Temporal lobe (tissue), 4 donors: ENCODE measurements at places on chromosomes 16 and 17. TPM values are rescaled to one million over a fixed set of nuclear protein-coding genes. Genes with fewer than 3 reads are reported as not detected.

ATP1B2 gene
- total RNA-seq = 13.8 TPM

MYH13 gene
- total RNA-seq = not detected

MMP28 gene
- 6.4 TPM for total RNA-seq

AURKB gene
- 1.5 TPM for total RNA-seq

CD300E gene
- under 0.01 TPM for total RNA-seq

NPIPB6 gene
- total RNA-seq = 3.7 TPM

KRTAP4-6 gene
- not detected for total RNA-seq

TTYH2 gene
- 6.4 TPM for total RNA-seq

TMC8 gene
- 0.49 TPM for total RNA-seq

ZPBP2 gene
- not detected for total RNA-seq

TBC1D3K gene
- not detected for total RNA-seq

CDRT15L2 gene
- total RNA-seq = not detected

KRT39 gene
- not detected for total RNA-seq

WIPI1 gene
- 8.1 TPM for total RNA-seq

CHP2 gene
- total RNA-seq = 1.5 TPM

ITGAL gene
- total RNA-seq = 1.2 TPM

PRM3 gene
- total RNA-seq = not detected

ZNF785 gene
- total RNA-seq = 13.5 TPM

RBL2 gene
- total RNA-seq = 80.6 TPM

MYH8 gene
- not detected for total RNA-seq

CCDC43 gene
- 24.3 TPM for total RNA-seq

SOCS1 gene
- total RNA-seq = 0.49 TPM

GFER gene
- 9.8 TPM for total RNA-seq

ABCC6 gene
- 0.74 TPM for total RNA-seq

HSF5 gene
- under 0.01 TPM for total RNA-seq

STAC2 gene
- 0.49 TPM for total RNA-seq

SCIMP gene
- 0.25 TPM for total RNA-seq

FOXO3B gene
- total RNA-seq = 9.6 TPM

ITGA2B gene
- 0.98 TPM for total RNA-seq

KRTAP1-5 gene
- not detected for total RNA-seq

PRRT2 gene
- 21.9 TPM for total RNA-seq

SLC5A11 gene
- total RNA-seq = not detected

TIMP2 gene
- 70.6 TPM for total RNA-seq
